ENCODE measurements at places on chromosomes 16 and 17.

GRCh38 chr16:54287131-54288029 is 793 bp upstream of the IRX3 start:
- no peak for DNase-seq

DNA sequence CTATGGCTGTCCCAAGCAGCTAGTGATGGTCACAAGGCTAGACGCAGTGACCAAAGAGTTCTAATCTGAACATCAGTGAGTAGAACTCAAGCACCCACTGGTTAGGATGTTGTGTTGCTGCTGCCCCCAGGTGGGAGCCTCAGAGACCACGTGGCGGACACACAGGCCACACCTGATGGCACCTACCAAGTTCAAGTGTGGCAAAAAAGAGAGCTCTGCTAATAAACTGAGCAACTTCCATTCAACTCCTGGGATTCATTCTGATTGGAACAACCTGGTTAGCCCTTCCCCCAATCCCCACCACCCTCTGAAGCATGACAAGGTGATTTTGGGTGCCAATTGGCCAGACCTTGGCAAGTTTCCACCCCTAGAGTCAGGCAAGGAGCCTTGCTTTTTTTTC is 3.5 kb upstream of the LCMT1 start:
- DNase-seq, result no peak

DNA sequence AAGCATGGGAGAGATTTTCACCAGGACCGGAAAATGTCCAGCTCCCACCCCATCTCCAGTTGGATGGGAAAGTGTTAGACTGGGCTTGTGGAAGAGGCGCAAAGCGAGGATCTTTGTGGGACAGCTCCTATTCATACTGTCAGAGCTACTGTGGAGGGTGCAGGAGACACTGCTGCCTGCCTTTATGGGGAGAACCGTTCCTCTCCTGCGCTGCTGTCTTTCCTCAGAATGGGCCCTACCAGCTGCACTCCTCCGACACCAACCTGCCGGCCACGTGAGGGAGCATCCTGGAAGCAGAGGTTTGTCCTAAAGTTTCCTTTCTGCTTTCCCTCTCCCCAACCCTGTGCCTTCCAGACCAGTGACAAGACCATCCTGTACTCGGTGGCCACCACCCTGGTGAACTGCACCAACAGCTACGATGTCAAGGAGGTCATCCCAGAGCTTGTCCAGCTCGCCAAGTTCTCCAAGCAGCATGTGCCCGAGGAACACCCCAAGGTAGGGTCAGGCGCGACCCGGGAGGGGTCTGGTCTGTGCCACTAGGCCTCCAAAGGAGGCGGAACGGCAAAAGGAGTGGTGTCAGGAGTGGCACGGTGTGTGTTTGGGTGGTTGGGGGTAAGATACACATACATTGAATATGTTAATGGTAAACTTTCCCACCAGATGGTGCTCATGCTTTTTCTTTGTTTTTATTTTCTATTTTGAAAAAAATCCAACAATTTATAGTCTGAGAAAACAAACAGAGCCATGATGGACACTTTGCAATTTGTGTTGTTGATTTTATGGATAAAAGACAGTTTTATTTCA is 23.0 kb downstream of the SLC35G3 start:
- DNase-seq, result no peak

DNA sequence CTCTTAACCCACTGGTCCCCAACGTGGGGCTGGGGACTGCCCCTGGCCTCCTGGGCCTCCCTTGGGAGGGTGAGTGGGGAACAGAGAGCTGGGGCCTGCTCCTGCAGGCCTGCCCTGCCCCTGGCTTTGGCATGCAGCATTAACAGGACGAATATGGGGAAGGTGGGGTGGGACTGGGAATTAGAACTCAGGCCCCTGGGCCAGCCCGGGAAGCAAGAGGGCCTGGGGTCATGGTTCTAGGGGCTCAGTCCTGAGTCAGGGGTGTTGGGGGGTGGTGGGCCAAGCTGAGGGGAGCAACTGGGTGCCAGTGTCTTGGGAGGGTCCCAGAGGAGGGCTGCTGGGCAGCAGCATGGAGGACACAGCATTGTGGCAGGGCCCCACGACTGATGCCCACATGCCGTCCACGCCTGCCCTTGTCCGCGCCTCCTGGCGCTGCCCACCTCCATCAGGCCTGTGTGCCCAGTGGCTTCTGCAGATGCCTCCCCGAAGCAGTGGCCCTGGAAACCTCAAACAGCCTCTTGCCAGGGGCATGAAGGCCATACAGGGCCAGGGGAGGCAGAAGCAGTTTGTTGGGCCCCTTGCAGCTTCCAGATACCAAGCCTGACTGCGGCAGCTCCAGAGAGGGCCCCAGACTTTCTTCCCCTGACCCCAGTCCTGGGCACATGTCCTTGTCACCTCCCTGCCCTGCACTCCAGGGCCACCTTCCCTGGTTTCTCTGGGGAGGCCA is 4.8 kb downstream of the MAP2K3 start:
- no peak for DNase-seq

- no peak for DNase-seq
Observed at GRCh38 chr17:78979780-78980623, at the start of gene LGALS3BP. TSS of gene LGALS3BP (minus strand) at chr17:78979923. CDS start at chr17:78977191, 2,732 bp downstream.

DNA sequence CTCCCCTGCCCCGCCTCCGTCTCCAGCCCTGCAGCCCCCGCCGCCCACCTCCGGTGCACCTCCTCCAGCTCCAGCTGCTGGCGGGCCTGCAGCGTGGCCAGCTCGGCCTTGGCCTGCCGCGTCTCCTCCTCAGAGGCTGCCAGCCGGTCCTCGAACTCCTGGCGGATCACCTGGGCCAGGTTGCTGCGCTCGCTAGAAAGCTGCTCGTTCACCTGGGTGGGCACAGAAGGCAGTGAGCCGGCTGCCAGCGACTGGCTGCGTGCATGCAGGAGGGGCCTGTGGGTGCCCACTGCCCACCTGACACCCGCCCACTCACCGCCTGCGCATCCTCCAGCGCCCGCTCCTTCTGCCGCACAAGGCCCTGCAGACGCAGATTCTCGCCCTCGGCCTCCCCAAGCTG is 24.6 kb upstream of the AATK start:
- DNase-seq, result no peak

DNA sequence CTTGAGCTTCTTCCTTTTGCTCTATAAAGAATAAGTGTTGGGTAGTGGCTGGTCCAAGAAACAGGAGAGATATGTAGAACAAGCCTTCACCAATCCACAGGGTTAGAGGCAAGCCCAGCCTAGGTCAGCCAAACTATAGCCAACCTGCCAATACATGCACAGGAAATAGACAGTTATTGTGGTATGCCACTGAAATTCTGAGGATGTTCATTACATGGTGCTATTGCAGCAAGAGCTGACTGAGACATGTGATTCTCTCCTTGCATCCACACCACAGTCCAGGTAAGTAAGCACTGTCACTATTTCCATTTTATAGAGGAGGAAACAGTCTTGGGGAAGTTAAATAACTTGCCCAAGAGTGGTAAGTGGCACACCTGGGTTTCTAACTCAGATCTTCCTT is 268.1 kb downstream of the NPIPA8 start:
- no peak for DNase-seq

DNA sequence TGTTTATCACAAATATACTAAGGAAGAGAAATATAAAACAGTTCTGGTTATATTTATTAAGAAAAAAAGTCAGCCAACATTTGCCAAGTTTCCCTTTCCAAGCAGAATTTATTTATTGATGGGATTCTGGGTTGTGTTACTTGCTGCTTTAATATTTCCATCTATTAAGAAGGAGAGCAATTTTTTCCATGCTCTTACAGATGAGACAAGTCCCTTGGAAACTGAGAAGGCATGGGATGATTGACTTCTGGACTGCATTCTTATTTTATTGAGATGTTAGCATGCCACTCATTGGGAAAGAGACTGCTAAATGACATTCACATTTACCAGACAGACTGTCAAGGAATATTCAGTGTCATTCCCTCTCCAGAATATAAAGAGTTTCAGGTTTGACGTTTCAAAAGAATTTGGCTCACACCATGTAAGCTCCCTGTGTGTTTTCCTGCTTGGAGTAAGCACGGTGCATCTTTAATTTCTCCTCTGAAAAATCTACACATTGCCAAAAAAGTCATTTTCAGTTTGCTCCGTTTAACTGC is 1565.2 kb upstream of the GOT2 start:
- DNase-seq, result no peak

GRCh38 chr17:34579017-34579946 is at the start of gene TMEM132E:
TSS of gene TMEM132E (plus strand) at chr17:34579582. CDS start at chr17:34581077, 1,495 bp downstream.
- no peak for DNase-seq

DNA sequence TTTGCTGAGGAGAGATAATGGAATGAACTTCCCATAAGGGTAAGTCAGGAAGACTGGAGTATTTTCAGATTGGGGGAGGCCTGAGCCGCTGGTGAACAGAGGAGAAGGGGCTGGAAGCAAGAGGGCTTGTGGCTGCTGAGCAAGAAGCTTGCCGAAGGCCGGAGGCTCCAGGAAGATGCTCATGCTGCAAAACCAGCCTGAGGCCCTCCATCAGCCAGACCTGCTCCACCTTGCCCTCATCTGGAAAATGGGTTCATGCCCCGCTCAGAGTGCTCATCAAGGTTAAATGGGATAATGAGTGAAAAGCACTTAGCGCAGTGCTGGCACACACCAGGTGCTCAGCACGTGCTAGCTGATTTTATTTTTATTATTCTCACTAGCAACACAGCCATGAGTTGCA is 5.5 kb upstream of the ASGR1 start:
- DNase-seq, result no peak

GRCh38 chr17:16918443-16918842 is 53.5 kb downstream of the TNFRSF13B start:
- DNase-seq, result no peak

DNA sequence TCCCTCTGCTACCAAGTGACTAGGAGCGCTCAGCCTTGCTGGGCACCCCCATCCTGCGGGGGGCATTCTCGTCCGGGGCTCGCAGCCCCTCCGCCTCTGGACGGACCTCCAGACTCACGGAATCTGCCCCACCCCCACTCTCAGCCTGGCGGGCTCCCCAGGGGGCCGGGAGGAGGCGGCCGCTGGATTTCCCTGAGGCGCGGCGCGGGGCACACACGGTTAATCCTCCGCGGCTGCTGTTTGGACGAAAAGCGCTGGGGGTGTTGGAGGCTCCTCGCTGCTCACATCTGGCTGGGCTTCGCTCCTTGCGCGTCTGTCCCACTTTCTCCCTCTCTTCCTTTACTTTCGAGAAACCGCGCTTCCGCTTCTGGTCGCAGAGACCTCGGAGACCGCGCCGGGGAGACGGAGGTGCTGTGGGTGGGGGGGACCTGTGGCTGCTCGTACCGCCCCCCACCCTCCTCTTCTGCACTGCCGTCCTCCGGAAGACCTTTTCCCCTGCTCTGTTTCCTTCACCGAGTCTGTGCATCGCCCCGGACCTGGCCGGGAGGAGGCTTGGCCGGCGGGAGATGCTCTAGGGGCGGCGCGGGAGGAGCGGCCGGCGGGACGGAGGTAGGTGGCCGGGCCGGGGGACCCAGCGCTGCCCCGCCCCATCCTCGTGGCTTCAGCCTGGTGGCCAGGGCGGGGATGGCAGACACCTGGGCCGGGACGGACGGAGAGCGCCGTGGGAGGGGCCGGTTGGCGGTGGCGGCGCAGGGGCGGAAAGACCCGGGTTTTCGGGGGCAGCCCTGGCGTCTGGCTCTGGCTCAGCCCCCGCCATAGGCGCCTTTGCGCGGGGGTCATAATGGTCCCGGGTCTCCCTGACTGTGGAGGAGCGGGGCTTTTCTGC is at the start of gene C1QTNF1:
Gene C1QTNF1, plus strand, starts transcription at position 284 of the 886 bp plus-strand sequence. CDS start 19,800 bp downstream, outside the sequence.
- DNase-seq, result no peak

DNA sequence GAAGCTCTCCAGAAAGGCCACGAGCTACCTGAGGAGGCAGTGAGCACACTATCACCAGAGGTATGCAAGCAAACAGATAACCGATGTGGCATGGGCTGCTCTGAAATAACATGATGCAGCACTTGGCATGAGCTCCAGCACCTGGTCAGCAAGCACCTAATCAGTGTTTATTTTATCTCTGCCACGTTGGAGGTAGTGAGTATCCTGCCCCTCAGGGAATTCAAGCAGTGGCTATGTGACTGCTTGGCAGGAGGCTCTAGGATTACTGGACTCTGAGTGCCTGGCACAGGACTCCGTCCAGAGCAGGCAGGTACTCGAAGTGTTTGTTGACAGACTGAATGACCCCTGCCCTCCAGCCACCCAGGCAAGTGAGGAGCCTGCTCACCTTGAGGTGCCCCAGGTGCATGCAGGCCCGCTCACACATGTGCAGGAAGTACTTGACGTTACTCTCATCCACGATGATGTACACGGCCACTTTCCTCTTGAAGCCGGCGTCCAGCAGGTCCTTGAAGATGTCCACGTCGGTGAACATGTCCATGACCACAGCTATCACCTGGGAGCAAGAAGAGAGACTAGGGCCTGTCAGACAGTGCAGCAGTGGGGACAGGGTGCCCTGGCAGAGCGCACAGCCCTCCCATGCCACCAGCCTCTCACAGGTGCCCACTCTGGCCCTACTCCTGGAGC is 16.6 kb downstream of the FAM83G start:
- no peak for DNase-seq

DNA sequence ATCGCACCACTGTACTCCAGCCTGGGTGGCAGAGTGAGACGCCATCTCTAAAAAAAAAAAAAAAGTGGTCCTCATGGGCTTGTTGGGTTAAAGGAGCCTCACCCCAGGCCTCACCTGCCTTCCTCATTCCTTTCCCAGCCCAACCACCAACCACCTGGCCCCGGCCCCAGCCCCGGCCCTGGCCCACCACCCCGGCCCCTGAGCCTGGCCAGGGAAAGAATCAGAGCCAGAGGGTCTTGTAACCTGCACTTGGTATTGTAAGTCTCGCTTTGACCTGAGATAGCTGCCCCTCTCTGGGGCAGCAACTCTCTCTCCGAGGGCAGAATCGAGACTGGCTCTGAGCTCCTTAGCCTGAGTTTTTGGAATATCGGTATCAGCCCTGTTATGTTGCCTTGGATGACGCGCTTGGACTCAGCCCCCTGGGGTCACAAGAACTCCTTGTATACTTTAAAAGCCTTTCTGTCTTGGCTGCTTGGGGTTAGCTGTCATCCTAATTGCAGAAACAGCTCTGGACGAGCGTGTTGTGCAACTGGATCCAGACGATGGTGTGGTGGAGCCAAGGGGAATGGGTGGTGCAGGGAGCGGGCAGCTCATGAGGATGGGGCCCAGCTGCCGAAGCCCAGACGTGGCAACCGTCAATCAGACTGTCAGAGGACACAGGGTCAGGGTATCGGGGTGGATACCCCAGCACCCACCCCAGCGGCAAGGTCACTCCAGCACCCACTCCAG is 14.6 kb downstream of the SMTNL2 start:
- DNase-seq, result no peak

- DNase-seq, result no peak
Observed at GRCh38 chr17:80460429-80460834, 16.0 kb downstream of the NPTX1 start.

GRCh38 chr17:77191244-77191643 is 50.5 kb downstream of the SEC14L1 start:
- no peak for DNase-seq

- no peak for DNase-seq
Observed at GRCh38 chr17:83053739-83054451, 25.5 kb upstream of the METRNL start.

GRCh38 chr17:76369804-76370203 is 14.6 kb upstream of the SPHK1 start:
- DNase-seq, result no peak

- DNase-seq, result no peak
Observed at GRCh38 chr16:54324716-54325115, 38.1 kb upstream of the IRX3 start.

- no peak for DNase-seq
Observed at GRCh38 chr16:65909310-65910050, 457.0 kb upstream of the CDH5 start.
